ENCODE measurements at places on chromosomes 6 and 20.

- peak; percentile 8 for DNase-seq
Observed at GRCh38 chr6:38054527-38055202, 235.1 kb downstream of the ZFAND3 start.

DNA sequence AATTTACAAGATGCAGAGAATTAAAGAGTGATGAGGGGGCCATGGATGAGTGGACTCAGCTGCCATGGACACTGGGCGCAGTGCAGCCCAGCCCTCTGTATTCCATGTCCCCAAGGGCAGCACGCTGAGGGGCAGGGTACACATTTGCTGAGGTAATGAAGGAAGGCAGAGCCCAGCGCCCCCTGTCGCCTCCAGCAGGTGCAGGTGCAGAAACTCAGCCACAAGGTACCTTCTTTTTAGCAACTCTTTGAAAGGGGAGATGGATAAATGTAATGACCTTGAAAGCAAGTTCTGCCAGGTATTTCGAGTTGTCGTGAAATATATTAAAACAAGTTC, 7.1 kb downstream of the CD93 start:
- DNase-seq: peak; percentile 41

GRCh38 chr20:23063581-23063980, 14.1 kb upstream of the THBD start:
- DNase-seq: no peak

DNA sequence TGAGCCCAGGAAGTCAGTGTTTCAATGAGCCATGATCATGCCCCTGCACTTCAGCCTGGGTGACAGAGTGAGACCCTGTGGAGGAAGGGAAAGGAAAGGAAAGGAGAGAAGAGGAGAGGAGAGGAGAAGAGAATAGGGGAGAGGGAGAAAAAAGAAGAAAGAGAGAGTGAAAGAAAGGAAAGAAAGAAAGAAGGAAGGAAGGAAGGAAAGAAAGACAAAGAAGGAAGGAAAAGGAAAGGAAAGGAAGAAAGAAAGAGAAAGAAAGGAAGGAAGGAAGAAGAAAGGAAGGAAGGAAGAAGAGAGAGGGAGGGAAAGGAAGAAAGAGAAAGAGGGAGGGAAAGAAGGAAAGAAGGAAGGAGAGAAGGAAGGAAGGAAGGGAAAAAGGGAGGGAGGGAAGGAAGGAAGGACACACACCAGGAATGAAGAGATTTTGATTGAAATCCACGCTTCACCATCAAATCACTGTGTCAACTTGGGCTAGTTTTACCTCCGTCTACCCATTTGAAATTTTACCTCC, 14.3 kb downstream of the WFDC8 start:
- DNase-seq: no peak

- DNase-seq: no peak
Observed at GRCh38 chr6:153436351-153436750, 305.3 kb upstream of the RGS17 start.

GRCh38 chr6:126539022-126539421, 199.1 kb downstream of the CENPW start:
- DNase-seq: peak; percentile 47

GRCh38 chr20:62220666-62221568, 839 bp upstream of the HRH3 start:
- no peak for DNase-seq

DNA sequence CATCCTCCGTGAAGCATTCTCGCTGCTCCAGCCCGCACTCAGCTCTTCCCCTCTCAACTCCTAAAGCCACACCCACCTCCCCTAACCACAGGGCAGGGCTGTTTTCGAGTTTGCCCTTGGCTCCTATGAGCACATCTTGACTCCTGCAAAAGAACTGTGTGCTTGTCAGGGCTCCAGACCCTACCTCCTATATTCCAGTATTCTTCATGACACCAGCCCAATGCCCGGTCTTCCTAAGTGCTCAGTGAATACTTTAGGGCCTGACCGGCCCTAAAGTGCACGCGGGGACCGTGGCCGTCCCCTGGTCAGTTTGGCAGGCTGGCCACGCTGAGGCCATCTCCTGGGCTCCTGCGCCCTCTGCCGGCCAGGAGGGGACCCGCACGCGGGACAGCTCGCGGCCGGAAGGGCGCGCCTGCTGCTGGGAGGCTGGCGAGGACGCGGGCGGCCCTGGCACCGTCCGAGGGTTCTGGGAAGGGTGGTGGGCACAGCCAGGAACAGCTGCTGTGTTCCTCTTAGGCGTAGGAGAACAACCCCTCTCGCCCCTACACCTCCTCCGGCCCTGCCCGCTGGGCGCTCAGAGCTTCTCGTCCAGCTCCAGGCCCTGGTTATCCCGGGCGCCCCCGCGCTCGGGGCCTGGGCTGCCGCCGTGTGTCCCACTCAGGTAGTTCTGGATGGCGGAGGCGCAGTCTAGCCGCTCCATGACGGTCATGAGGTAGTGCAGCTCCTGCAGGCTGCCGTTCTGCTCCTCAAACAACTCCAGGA, 11.0 kb downstream of the UNC5CL start:
- peak; percentile 96 for DNase-seq

- DNase-seq: no peak
Observed at GRCh38 chr6:71107911-71108420, 151.1 kb upstream of the B3GAT2 start.

DNA sequence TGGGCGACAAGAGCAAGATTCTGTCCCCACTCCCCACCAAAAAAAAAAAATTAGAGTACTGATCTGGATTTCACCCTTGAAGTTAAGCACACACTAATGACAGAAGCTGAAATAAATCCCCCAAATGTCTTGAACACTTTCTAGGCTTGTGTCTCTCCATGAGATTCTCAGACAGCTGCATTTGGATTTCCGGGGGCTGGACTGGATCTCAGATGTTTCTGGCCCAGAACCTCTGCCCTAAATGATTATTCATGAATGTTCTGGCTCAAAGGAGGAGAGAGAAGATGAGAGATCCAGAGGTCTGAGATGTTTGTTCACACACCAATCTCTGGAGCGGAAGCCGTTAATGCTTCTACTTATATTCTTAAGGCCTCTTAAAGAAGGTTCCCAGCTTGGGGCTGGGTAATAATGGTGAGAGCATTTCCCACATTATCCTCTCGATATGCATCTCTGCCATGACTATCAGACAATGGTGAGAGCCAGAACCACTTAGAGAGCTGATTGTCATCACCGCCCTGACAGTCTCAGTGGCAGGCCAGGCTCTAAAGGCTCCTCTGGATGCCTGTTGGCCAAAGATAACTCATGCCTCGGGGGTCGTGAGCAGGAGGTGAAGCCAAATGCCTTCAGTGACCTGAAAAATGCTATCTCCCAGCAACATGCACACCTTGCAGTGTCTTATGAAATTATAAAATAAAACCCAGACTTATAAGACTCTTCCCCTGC, 127.9 kb upstream of the AGPAT4 start:
- no peak for DNase-seq

DNA sequence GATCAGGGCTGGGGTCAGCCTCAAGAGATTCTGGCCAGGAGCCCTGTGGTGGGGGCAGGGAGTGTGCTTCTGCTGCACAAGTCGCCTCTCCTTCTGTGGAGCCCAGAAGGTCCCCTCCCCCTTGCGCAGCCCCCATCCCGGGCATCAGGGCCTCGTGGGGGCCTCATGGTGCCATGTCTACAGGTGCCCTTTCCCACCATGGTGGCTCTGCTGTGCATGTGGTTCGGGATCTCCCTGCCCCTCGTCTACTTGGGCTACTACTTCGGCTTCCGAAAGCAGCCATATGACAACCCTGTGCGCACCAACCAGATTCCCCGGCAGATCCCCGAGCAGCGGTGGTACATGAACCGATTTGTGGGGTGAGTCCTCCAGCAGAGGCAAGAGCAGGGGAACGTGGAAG, 48.1 kb downstream of the TM9SF4 start:
- no peak for DNase-seq

DNA sequence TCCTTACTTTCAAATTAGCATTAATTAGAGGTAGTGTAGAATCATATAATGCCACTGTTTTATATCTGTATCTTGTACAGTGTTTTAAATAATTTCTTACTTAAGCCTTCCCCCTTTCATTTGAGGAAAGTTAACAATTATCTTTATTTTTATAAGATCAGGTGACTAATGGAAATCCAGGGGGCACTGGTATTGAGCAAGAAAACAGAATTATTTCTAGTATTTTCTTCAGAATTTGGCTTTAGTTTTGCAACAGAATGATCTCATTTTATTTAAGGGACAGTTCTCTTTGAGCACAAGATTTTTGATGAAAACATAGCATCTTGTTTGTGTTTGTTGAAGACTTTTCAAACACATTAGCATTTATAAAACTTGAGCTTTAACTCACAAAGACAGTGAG, 55.9 kb downstream of the RNF217 start:
- DNase-seq: no peak

Data from OCI-M1 (cell line).